ENCODE measurements at places on chromosomes 16 and 17.

DNA sequence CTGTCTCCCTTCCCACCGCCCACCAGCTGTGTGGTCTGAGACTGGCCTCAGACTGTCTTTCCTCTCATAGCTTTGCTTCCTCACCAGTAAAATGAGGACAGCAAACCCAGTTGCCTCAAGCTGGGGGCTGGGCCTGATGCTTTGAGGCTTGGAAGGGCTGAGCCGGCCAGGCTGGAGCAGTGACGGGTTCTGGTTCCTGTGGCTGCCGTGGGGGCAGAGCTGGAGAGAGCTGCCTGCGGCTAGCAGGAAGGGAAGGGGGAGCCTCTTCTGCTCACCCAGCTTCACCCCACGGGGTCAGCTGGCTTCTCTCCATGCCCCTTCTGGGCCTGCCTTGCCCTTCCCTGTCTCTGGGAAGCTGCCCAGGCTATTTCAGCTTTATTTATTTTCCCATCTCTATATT, 23.7 kb downstream of the LASP1 start:
- DNase-seq: no peak

- peak; percentile 82 for DNase-seq
Observed at GRCh38 chr16:1474082-1474795, 589 bp downstream of the CLCN7 start.

- no peak for DNase-seq
Observed at GRCh38 chr17:45370949-45371413, 54.2 kb upstream of the MAP3K14 start.

DNA sequence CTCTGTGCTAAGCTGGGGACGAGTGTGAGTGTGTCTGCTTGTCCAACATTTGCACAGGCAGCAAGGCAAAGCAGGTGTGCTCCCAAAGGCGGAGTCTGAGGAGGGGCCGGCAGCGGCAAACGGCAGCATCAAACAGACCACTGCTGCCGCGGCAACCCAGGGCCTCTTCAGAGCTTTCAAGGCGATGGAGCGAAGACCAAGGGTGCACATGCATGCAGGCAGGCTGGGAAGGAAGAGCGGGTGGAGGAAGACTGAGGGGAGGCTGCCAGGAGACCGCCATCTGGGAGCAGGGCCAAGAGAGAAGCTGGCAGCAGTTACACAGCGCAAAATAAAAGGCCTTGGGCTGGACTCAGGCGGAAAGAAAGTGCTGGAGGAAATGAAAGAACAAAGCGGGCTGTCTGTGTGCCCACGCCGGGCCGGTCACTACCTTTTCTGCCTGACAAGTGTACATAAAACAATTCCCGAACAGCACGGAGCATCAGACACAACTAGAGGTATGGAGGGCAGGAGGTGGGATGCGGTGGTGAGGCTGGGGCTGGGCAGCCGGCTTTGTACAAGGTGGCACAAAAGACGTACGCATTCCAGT, 8.5 kb downstream of the TIMM22 start:
- DNase-seq: no peak

GRCh38 chr16:2428051-2428783, 1.0 kb upstream of the CCNF start:
- DNase-seq: no peak

DNA sequence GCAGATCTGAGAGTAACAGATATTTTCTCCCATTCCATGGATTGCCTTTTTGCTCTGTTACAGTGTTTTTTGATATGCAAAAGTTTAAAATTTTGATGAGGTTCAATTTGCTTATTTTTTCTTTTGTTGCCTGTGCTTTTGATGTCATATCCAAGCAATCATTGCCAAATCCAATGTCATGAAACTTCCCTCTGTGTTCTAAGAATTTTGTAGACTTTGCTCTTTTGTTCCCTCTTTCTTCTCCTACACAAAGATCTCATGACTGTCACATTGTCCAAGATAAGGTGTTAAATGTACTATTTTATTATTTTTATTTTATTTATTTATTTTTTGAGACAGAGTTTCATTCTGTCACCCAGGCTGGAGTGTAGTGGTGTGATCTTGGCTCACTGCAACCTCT, 18.9 kb upstream of the KCNH6 start:
- no peak for DNase-seq

GRCh38 chr17:43143201-43143600, 18.0 kb upstream of the BRCA1 start:
- no peak for DNase-seq

GRCh38 chr16:30053376-30054015, 12.1 kb upstream of the ALDOA start:
- DNase-seq: no peak

DNA sequence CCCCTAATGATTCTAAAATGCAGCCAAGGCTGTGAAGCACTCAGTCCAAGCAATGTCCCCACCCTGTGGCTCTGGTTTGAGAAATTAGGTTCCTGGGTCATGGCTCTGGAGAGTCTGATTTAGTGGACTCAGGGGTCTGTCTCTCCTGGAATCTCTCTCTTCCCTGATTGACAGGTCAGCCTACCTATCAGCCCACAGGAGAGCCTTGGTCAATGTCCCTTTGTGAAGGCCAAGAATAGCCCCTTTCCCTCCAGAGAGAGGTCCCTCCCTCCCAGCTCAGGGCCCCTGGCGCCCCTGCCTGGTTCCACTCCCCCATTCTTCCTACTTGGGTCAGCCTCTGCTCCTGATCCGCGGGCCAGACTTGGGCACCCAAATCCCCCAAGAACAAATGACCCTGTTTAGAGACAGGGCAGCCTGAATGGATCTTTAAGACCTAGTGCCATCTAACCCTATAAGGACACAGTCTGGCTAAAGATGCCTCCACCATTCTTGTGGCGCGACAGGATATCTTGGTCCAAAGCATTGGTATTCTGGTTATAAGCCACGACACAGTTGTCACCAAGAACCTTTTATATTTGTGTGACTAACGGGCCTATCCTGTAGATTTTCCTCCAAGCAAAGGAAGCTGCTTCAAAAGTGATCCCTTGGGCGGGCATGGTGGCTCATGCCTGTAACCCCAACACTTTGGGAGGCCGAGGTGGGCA, 38.3 kb upstream of the PRSS54 start:
- no peak for DNase-seq

DNA sequence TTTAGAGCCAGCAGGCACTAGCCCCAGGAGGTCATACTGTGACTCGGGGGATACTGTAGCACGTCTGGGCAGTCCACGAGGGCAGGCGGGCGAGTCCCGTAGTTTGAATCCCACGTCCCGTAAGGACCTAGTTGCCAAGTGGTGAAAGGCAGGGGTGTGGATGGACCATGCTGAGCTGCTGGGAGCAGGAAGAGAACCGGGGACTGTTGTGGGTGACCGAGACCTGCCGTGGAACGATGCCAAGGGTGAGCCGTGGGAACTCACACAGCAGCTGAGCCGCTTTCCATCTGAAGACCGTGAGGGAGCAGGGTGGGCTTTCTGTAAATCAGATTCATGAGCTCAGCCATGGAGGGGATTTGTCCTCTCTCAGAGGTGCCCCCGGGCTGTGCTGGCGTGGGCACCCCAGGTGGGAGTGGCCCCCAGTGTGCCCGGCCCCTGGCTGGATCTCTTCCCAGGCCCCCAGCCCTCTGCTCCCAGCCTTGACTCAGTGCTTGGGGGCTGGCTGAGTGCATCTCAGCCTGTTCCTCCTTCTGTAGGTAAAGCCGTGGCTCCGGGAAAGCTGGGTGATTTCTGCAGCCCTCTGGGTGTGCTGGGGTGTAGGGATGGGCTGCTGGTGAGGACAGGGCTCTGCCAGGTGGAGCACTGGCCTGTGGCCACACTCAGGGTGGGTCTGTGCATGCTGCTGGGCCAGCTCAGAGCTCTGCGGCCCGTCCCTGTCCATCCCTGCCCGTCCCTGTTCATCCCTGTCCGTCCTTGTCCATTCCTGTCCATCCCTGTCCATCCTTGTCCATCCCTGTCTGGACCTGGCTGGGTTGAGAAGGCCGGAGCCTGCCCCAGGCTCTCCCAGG, 13.6 kb downstream of the ASPSCR1 start:
- no peak for DNase-seq
